Stimulated activated CD8-positive, alpha-beta memory T cell treated with anti-CD3 and anti-CD28 coated beads, Interleukin-2, amount 100 ng/mL, for 1 hour (primary cell): ENCODE measurements at places on chromosomes 4 and X.

- DNase-seq: no peak
These were observed 12.4 kb downstream of the DCAF8L1 start for GRCh38 chrX:27968878-27969277.

DNA sequence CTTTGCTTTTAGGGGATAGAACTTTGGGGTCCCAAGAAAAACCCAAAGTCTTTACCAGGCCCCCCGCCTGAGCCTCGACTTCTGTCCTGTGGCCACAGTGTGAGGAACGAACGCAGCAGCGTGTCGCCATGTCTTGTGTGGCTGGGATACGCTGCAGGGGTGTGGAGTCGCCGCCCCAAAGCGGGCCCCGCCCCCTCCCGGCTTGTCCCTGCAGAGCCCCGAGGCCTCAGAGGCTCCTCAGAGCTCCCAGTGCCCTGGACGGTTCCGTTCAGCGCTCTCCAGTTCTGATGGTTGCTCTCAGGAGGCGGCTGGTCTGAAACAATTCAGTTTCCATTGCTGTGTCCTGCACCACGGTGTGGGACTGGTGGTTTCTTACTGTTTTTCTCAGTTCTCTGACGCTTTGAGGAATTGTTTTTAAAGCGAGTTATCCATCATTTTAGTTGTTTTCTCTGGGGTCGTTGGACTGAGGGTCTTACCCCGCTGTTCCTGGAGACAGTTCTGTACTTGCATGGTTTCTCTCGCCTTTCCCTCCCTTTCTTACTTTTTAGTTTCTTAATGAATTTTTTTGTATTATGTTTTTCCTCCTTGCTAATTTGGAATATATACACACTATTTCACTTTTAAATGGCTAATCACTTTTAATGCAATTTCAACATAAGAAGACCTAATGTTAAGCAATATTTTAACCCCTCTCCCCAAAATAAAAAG lies 1.6 kb upstream of the IDUA start:
- peak; percentile 54 for DNase-seq

- DNase-seq: no peak
These were observed 909 bp upstream of the SLAIN2 start for GRCh38 chr4:48340276-48340964.

- DNase-seq: no peak
These were observed 40.8 kb upstream of the QRFPR start for GRCh38 chr4:121421594-121421993.

DNA sequence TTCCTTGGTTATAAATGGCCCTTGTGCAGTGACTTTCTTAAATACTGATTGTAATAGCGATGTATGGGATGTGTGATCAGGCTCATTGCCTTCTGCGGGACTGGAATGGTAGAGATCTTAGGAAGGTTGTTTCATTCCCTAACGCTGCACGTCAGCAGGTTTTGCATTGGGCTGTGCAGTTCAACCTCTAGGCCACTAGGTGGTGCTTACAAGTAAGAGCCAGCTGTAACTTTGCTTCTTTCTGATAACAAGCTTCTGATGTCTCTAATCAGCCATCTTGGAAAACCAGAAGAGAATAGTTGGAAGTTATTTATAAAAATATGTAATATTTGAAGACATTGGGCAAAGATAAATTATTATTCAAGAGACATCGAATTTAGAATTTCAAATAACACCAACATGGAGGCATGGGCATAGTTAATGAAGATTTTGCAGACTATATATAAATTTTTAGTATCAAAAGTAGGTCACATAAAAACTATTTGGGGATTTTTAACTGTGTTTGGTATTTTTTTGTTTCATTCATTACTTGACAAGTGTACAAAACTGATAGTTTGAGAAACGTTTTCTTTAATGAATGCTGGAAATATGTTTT lies 339.7 kb upstream of the PCDH7 start:
- DNase-seq: no peak

DNA sequence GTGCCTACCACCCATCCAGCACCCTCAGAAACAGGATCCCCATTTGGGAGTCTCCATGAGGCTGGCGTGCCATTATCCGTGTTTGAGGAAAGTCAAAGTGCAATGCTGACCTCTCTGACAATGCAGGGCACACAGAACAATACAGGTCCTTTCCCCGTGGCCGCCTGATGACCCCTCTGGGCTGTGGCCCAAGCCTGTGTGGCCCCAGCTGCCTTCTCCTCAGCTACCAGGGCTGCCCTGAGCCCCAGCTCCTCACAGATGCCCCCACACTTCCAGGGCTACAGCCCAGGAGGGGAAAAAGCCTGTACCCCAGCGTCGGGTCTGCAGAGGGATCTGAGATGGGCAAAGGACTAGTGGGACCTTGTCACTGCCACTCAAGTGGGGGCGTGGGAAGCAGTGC lies 15.5 kb downstream of the ZFYVE28 start:
- DNase-seq: no peak

GRCh38 chr4:4714331-4714730 lies 145.1 kb upstream of the MSX1 start:
- DNase-seq: no peak

- DNase-seq: no peak
These were observed 59.7 kb downstream of the SMAD1 start for GRCh38 chr4:145541346-145541745.

GRCh38 chrX:302975-303374 lies 15.6 kb downstream of the GTPBP6 start:
- no peak for DNase-seq

GRCh38 chrX:150989420-150989819 lies 6.3 kb downstream of the HMGB3 start:
- no peak for DNase-seq

DNA sequence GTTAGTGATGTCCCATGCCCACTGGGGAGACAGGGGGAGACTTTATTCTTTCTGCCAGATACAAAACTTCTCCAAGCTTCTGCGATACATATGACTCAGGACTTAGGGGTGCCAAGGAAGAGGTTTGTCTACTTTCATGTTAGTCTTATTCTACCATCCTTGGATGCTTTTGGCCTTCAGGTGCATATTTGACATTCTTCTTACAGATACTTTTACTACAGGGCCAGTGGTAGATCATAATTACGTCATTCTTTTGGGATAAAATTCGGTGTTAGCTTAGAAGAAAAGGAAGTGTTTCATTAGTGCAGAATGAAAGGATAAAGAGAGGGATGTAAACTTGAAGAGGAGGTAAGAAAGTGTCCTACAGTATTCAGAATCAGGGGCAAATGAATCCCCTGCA lies 245.2 kb downstream of the THOC2 start:
- no peak for DNase-seq

DNA sequence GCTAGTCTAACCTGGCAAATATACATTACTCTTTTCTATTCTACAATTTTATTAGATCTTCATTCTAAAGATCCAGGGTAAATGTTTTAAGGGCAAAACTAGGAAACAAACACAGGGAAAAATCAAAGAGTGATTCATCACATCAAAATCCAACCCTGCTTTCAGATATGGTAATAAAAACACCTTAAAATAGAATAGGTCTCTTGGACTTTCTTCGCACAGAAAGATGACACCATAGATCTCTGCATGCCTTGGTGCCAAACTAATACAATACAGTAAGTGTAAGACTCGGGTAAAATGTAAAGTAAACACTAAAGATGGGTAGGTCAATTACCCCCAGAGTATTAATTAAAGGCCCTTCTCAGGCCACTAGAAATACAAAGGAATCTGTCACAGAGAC lies 34.2 kb downstream of the LDB2 start:
- DNase-seq: no peak

GRCh38 chr4:163536091-163536490 lies 41.6 kb downstream of the TMA16 start:
- DNase-seq: no peak

DNA sequence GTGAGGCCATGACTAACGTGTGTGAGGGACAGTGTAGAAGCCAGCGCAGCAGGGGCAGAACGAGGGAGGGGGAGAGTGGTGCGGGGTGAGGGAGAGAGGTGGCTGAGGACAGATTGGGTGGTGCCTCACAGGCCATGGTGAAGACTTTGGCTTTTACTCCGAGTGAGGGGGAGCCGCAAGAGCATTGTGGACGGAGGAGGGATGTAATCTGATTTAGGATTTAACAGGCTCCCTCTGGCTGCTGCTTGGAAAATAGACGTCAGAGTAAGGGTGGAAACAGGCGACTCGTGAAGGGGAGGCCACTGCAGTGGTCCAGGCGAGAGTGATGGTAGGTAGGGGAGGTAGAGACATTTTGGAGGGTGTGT lies 13.0 kb downstream of the PPP1R3F start:
- DNase-seq: no peak

DNA sequence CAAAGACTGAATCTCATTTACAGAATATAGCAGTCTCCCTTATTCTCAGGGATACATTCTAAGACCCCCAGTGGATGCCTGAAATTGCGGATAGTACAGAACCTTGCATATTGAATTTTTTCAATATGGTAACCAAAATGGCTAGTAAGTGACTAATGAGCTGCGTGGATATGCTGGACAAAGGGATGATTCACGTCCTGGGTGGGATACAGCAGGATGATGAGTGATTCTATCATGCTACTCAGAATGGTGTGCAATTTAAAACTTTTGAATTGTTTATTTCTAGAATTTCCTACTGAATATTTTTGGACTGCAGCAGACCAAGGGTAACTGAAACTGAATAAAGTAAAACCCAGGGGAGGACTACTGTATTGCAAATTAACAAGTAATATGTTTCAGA lies 66.7 kb downstream of the STAG2 start:
- DNase-seq: no peak

DNA sequence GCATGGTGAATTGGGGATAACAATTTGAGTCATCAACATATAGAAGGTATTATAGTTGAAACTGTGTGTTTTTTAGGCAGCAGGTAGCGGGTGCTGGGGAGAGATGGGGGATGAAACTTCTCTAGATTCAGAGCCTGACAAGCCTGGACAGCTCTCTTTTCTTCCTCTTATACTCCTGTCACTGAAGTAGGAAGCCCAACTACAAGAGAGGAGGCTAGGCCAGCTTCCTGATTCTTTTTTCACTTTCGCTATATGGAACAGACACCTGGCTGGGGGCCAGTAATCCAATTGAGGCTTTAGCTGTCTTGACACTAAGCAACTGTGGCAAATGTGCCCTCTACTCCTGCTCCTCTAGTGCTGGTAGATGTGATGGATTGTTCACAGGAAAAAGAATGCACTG lies 69.2 kb downstream of the PHKA1 start:
- no peak for DNase-seq

- DNase-seq: no peak
These were observed 188.4 kb downstream of the UNC5C start for GRCh38 chr4:95360256-95360903.

- no peak for DNase-seq
These were observed 206.3 kb downstream of the SLC7A11 start for GRCh38 chr4:138035781-138036258.

DNA sequence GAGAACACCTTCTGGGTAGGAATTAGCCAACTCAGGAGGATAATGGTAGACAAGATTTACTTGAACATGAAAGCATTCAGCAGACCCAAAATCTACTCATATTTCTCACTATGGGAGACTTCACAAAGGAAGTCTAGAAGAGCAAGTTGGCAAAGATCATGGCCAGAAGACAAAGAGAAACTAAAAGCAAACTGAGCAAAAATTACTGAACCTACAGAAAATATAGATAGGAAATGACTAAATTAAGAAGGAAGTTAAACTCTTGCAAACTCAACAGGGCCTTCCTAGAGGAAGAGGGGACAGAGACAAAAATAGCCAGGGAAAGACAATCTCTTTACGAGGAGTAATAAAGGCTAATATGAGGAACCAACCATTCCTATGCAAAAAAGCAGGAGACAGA lies 18.7 kb downstream of the CORIN start:
- DNase-seq: no peak

- peak; percentile 17 for DNase-seq
These were observed 36.8 kb downstream of the RTL5 start for GRCh38 chrX:72094894-72095293.

DNA sequence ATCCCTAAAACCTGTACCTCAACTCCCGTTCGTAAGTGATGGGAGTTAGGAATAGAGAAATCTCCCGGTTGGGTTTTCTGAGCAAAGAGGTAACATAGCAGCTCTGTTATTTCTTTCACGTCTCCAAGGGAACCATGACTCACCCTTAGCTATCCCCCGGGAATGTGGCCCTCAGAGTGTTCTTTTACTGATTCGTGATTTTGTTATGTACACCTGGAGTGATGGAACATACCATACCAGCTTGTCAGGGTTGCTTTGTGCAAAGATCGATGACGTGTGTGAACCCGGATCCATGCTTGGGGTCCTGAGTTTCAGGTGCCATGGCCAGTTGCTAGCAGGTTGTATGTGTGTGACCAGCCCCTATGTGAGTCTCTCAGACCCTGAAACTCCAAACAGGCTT lies 52.6 kb downstream of the HPRT1 start:
- no peak for DNase-seq

DNA sequence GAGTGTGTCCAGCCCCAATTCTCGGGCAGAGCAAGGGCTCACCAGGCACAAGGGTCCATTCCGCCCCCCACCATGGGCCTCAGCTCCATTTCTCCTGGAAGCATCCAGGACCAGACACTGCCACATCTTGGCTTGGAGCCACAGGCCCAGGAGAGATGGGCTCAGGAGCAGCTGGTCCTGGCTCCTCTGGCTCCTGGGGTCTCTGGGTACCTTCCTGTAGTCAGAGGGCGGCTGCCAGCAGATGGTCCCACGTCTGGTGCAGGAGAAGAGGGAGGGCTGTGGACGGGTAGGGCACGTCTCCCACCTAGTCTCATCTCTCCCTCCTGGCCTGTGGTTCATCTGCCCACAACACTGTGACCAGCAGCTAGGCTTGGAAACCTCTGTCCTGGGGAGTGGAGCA lies 8.0 kb downstream of the ATP2B3 start:
- no peak for DNase-seq
